Natural killer cell treated with Interleukin-12 subunit alpha and Interleukin-12 subunit beta and Interleukin-15 and Interleukin-18, amount 100 ng/mL, for 72 hours (primary cell): ENCODE measurements at places on chromosomes 5 and 9. TPM values are rescaled to one million over a fixed set of nuclear protein-coding genes. Genes with fewer than 3 reads are reported as not detected.

BHMT2 gene
- total RNA-seq: not detected

GABRA6 gene
- total RNA-seq: not detected

ORM2 gene
- not detected for total RNA-seq

PCDHA1 gene
- not detected for total RNA-seq

GFPT2 gene
- not detected for total RNA-seq

MSX2 gene
- not detected for total RNA-seq

PTBP3 gene
- 143 TPM for total RNA-seq

SLCO6A1 gene
- total RNA-seq: not detected

ZNF474 gene
- not detected for total RNA-seq

CDH6 gene
- total RNA-seq: not detected

CAMSAP1 gene
- total RNA-seq: 23.4 TPM

HAVCR1 gene
- total RNA-seq: 23.9 TPM
